Tibial artery (tissue), 4 donors: ENCODE measurements at places on chromosomes 13 and 19.
A peak's percentile ranks its signal among the peaks of the same experiment; 100 is the strongest.

- DNase-seq, result no peak
Measured at GRCh38 chr19:3210347-3211017, 14.0 kb upstream of the CELF5 start.

DNA sequence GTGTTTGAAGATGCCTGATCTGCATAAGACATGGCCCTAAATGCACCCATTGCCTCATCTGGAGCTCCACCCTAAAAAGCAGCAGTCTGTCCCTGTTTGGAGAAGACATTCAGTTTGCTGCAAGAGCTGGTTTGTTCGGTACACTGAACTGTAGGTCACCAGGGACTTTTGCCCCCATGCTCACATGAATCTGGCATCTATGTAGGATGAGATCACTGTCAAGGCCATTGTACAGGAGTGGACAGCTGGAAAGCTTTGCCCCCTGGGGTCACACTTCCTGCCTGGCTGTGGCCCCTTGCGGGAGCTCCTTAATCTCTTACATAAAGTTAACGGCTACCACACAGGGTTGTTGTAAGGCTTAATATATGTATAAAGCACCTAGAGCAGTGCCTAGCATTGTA, 73.0 kb downstream of the IPO5 start:
- DNase-seq, result no peak

DNA sequence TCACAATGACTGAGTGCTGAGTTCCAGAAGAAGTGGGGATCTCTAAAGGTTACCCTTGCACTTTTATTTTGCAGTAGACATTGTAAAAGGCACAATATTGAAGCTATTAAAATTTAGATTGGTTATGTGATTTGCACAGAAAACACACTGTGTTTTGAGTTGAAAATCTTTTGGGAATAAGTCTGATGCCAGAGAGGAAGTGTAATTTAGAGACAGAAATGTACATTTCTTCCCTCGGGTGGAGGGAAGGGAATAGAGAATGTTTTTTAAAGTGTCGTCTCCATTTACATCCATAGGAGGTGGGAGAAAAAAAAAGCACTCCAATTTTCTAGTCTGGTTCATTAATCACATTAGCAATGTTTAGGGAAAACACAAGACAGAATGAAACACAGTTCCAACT, 465.8 kb downstream of the OLFM4 start:
- no peak for DNase-seq

DNA sequence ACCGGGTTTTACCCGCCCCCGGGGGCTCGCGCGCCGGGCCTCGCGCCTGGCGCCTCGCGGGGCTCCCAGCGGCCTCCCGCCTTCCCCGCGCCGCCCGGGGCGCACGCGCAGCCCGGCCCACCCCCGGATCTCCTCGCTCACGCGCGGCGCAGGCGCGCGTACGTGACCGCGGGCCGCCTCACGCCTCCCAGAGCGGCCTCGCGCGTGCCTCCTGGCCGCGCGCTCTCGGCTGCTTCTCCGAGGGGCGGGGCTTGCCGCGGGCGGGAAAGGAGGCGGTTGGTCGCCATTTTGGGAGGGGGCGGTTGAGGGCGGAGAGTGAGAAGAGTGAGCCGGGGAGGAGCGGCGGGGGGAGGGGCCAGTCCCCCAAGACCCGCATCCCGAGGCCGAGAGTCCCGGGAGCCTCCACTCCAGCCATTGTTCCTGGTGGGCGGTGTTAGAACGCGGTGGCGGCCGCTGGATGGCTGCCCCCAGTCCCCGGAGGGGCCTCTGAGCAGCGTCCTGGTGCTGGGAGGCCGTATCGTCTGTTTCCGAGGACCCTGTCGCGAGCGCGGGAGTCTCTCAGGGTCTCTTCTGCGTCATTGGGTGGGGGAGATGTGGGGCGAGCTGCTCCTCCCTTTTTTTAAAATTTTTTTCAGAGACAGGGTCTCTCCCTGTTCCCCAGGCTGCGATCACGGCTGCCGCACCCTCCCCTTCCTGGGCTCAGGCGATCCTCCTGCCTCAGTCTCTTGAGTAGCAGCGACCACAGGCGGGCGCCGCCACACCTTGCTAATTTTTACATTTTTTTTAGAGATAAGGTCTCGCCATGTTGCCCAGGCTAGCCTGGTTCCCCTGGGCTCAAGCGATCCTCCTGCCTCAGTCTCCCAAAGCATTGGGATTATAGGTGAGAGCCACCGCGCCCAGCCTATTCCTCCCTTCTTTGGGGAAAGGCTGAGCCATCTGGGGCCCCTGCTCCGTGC, at the start of gene ZNF541:
Gene ZNF541, minus strand, starts transcription at position 78 of the 956 bp plus-strand sequence. CDS start 17,292 bp downstream, outside the sequence.
- DNase-seq, result peak; percentile 82

DNA sequence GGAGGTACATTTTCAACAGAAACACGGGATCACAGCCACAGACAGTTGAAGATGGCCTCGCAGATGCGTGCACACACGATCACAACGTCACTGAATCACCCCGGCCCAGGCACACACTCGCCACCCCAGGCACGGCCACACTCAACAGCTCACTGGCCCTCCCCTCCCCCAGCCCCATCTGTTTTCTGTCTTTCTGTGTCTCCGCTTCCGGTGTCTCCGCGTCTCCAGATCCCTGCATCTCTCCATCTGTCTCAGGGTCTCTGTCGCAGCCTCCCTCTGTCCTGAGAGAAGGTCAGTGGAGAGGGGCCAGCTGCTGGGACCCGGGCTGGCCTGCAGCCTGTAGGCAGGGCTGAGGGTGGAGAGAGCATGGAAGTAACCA, 3.8 kb upstream of the ATP1A3 start:
- DNase-seq, result no peak

DNA sequence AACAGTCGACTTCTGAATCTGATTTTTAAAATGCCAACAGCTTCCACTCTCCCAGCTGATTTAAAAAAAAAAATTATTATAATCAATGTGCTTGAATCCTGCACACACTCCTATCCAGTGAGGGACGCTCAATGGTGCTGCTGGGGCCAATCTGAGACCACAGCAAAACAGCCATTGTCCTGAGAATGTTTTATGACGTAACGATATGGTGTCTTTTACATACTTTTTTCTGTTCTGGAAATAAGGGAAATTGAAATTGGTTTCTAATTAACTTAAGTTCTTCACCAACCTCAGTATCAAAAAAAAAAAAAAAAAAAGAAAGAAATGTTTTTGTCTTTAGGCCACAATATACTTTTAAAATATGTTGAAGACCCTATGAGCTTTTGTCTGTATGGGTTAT, 66.1 kb upstream of the SOX1 start:
- DNase-seq, result no peak

DNA sequence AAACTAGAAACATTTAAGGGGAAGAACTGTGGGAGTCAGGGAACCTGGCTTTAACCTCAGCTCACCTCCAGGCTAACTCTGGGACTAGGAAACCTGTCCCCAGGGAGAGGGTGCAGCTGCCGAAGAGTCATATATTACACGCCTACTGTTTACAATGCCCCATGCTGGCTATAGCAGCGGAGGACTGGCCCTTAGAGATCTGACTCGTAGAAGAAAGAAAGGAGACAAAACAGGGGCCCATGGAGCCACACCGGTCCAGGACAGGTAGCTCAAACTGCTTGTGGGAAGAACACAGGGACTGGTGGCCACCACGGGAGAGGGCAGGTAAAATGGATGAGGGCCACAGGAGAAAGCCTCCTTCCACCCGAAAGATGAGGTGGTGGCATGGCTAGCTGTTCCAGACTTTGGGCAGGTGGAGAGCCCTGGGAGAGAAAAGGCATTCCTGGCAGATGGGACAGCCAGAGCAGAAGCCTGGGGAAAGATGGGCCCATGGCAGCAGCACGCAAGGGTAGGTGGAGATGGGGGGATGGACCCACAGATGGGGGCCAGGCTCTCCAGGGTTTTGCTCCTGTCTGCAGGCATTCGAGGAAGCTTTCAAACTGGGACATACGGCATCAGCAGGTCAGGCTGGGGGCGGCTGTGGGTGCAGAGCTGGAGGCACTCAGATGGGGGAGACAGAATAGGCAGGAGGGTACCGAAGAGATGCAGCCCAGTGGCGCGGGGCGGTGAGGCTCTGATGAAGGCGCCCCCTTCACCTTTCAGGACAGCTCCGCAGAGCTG, 69.5 kb downstream of the LATS2 start:
- DNase-seq, result no peak

DNA sequence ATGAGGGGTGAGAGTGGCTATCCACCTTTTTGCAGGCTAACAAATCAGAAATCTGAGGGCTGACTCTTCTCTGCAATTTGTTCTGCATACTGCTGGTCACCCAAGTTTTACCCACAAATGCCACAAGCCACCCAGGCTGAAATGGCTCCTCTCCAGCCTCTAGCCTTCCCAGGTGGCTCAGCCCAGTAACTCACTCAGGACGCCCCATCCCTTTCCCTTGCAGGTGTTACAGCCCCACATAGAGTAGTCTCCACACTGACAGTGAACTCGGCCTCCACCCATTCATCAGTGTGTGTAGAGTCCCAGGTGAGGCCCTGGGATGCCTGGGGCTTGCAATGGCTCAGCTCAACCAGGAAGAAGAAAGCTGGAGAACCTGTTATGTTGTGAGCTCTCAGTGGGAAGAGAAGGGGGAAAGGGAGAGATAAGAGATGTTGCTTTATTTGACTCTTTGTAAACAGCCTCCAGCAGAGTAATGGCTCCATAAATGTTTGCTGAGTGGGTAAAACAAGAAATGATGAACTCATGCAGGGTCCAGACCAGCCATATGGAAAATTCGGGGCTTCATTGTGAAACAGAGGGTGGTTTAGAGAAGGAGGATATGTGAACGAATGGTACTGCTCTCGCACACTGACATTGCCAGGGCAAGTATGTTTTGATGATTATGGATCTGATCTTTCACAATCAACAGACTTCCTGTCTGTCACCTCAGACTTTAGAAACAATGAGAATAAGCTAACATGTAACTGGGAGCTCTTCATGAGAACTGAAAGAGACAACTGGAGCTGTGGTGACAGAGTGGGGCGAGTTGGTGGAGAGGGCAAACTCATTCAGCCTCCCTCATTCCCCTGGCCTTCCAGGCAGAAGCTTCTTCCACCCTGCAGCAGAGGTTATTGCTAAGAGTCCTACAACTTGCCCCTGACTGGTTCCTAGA, 74.2 kb upstream of the RFC3 start:
- DNase-seq, result no peak

DNA sequence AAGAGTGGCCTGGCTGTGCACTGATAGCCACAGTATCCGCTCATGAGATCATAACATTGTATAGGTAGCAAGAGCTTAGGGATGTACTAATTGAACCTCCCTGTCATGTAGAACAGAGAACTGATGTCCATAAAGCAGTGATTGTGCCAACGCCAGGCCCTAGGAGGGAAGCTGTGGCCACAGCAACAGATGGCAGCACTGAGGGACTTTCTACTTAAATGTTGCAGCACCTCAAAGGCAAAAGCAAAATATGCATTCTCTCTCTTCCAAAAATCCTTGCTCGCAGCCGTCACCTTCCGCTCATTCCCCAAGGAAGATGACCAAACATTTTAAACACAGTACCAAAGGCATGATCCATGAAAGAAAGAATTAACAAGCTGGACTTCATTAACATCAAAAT, 32.3 kb downstream of the COL4A1 start:
- DNase-seq, result no peak

GRCh38 chr13:26390203-26390602, 136.3 kb downstream of the CDK8 start:
- no peak for DNase-seq
